ENCODE measurements at places on chromosomes 6 and 20. TPM values are rescaled to one million over a fixed set of nuclear protein-coding genes. Genes with fewer than 3 reads are reported as not detected.

DNA sequence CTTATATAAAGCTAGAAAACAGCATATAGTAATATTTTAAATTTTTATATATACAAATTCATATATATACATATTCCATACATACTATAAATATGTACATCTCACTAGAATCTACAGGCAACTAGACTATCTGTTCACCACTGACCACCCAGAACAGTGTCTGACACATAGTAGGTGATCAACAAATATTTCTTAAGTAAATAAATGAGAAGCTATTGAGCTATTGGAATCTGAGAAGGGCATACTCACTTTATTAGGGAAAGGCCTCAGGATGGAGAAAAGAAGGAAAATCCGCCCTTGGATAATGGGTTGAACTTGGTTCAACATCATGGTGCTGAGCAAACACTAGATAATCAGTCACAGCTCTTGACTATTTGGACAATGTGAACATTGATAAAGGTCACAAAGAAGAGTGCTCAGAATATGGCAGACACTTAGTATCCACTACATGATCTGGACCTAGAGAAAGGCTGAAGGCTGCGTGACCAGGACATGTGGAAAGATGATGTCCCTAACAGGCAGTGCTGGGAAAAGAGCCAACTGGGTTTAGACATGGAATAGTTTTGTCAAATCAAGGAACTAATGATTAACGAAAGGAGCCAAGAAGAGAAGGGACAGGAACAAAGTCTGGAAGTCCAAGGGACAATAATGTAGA lies 186.1 kb downstream of the TASP1 start:
- no peak for DNase-seq

Gene DEFB124
- not detected for total RNA-seq

DNA sequence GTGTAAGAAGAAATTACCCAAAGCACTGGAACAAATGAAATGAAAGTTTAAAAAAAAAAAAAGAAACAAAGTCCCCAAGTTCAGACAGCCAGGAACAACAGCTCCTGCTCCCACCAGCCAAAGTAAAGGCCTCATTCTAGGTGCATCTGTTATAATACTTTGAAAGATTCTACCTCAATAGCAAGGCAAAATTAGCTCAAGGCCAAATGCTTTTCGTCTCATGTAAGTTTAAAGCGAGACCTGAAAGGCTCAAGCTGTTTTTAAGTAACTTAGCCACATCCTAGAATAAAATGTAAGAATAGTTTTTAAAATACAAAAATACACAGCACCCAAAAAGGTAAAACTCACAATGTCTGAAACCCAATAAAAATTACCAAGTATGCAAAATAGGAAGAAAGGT lies 64.7 kb downstream of the TASP1 start:
- DNase-seq = no peak

Gene XKR7
- not detected for total RNA-seq

- no peak for DNase-seq
These were observed 36.3 kb downstream of the BANF2 start for GRCh38 chr20:17735959-17736621.

GRCh38 chr6:106973018-106973835 lies 1.3 kb downstream of the CD24 start:
- DNase-seq = no peak

Gene GPSM3
- total RNA-seq = 131 TPM

Gene ZNF391
- total RNA-seq = 1.0 TPM
